ENCODE measurements at places on chromosomes 6 and 20. TPM values are rescaled to one million over a fixed set of nuclear protein-coding genes. Genes with fewer than 3 reads are reported as not detected.

LGSN gene
- 0.36 TPM for total RNA-seq

CSTF1 gene
- total RNA-seq = 20.6 TPM

PRKN gene
- total RNA-seq = 4.6 TPM

DYNLT2 gene
- 3.5 TPM for total RNA-seq

TBXT gene
- total RNA-seq = 0.13 TPM

MYCT1 gene
- total RNA-seq = 0.09 TPM

PDE7B gene
- 31.9 TPM for total RNA-seq

C6orf15 gene
- 1.00 TPM for total RNA-seq
